ENCODE measurements at places on chromosomes 1 and 21.

DNA sequence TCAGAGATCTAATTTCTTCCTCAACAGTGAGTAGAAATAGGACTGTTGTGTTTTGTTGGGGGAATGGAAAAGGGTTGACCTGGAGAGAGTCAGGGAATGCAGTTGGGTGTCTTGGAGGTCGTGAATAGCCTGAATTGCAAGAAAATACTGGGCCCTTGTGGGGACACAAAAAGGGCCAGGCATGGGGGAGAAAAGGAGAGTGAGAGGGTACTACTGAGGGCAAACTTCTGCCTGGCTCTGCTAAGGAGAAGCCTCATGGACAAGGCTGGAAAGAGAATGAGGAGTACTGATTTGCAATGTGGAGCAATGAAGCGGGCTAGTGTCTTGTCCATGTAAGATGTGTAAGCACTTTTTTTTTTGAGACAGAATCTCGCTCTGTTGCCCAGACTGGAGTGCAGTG is 96.2 kb upstream of the IRF2BP2 start:
- DNase-seq, result no peak
- H3K27me3 ChIP-seq, result no peaks in the 10 kb centered on the region
- H3K36me3 ChIP-seq, result no peaks in the 10 kb centered on the region
- peaks cover 15% of the 10 kb centered on the region for H3K4me1 ChIP-seq
- no peak overlapping the region for H3K27ac ChIP-seq

DNA sequence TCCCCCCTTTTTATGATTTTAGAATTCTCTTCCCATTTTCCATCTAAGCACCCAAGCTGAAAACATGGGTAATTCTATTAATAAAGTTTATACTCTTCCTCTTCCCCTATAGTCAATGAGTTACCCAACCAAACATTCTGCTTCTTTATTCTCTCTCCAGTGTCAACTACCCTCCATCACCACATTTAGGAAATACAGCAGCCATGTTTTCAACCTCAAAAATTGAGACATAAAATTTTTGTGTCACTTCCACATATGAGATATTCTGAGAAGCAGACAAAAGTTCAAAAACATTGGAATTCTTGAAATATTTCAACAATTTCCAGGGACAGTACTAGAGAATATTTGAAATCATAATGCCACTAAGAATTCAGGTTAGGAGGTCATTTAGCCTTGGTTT is 64.8 kb upstream of the ATP1A1 start:
- H3K36me3 ChIP-seq, result no peaks in the 10 kb centered on the region
- DNase-seq, result no peak
- H3K27me3 ChIP-seq, result peaks cover 8% of the 10 kb centered on the region
- no peak overlapping the region for H3K27ac ChIP-seq

GRCh38 chr1:12185036-12185917 is 18.5 kb downstream of the TNFRSF1B start:
- DNase-seq, result no peak
- no peak overlapping the region for H3K4me3 ChIP-seq
- no peak overlapping the region for H3K27ac ChIP-seq
- no peaks in the 10 kb centered on the region for H3K27me3 ChIP-seq

- H3K4me3 ChIP-seq, result no peak overlapping the region
- H3K36me3 ChIP-seq, result peaks cover 2% of the 10 kb centered on the region
- peaks cover 36% of the 10 kb centered on the region for H3K4me1 ChIP-seq
- peak; percentile 64 for DNase-seq
- no peak overlapping the region for H3K27ac ChIP-seq
- no peaks in the 10 kb centered on the region for H3K27me3 ChIP-seq
These were observed 157.0 kb upstream of the EDN2 start for GRCh38 chr1:41641475-41641814.

DNA sequence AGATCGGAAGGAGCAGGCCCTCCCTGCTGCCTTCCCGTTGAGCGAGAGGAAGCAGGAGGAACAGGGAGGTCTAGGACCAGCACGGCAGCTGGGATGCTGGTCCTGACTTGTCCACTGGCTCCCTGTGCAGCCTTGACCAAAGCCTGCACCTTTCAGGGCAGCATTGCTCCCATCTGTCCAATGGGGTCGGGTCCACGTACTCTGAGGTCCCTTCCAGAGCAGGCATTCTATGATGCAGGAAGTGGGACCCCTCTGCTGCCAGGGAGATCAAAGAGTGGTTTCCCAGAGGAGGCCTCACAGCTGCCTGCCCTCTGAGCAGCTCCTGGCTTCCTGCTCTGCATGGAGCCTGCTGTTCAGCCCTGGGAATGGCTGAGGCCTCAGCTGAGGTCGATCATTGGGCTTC is 21.7 kb upstream of the ZNF362 start:
- H3K27ac ChIP-seq, result no peak overlapping the region
- no peak overlapping the region for H3K4me3 ChIP-seq
- H3K4me1 ChIP-seq, result peaks cover 21% of the 10 kb centered on the region
- no peak for DNase-seq

- no peaks in the 10 kb centered on the region for H3K27me3 ChIP-seq
- peak overlapping the region; percentile 79 for H3K4me3 ChIP-seq
- DNase-seq, result no peak
- H3K36me3 ChIP-seq, result peaks cover 7% of the 10 kb centered on the region
- H3K27ac ChIP-seq, result peak overlapping the region; percentile 83
These were observed 104.8 kb downstream of the RERE start for GRCh38 chr1:8712413-8713231.

DNA sequence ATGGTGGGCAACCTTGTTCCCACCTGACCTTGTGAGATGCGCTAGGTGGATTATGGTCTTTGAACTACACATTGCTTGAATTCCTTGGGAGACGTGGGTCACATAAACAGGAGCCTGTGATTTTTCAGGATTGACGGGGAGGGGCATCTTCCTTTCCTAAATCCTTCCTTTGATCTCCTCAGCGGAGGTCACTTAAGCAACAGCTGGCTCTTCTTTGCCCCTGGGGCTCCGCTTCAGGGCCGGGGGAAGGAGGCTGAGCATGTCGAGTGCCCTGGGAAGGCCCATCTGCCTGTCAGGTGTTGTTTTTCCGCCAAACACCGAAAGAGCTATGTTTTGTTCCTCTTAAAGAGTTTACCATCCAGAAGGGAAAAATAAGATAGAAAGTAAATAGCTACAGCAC is 40.6 kb downstream of the KIF26B start:
- no peak for DNase-seq
- H3K27ac ChIP-seq, result no peak overlapping the region
- no peaks in the 10 kb centered on the region for H3K36me3 ChIP-seq
- peaks cover 2% of the 10 kb centered on the region for H3K27me3 ChIP-seq
- no peaks in the 10 kb centered on the region for H3K4me1 ChIP-seq

GRCh38 chr1:24507405-24507804 is 4.8 kb downstream of the RCAN3 start:
- no peaks in the 10 kb centered on the region for H3K27me3 ChIP-seq
- H3K36me3 ChIP-seq, result peaks cover 49% of the 10 kb centered on the region
- H3K4me1 ChIP-seq, result peaks cover 53% of the 10 kb centered on the region
- peak overlapping the region; percentile 88 for H3K27ac ChIP-seq
- no peak for DNase-seq
- peak overlapping the region; percentile 75 for H3K4me3 ChIP-seq

- no peak overlapping the region for H3K27ac ChIP-seq
- H3K4me1 ChIP-seq, result peaks cover 2% of the 10 kb centered on the region
These were observed 9.5 kb downstream of the GPR137B start for GRCh38 chr1:236151739-236152424.

GRCh38 chr1:32250893-32251716 is at the start of gene LCK:
Gene LCK (plus strand): TSS chr1:32251265. CDS start chr1:32274330, 23,065 bp downstream.
- H3K36me3 ChIP-seq, result peaks cover 35% of the 10 kb centered on the region
- no peaks in the 10 kb centered on the region for H3K27me3 ChIP-seq
- peak within 1 kb of the TSS; percentile 99 for H3K4me3 ChIP-seq
- H3K4me1 ChIP-seq, result peaks cover 43% of the 10 kb centered on the region
- peak; percentile 75 for DNase-seq
- H3K27ac ChIP-seq, result peak within 1 kb of the TSS; percentile 98

GRCh38 chr1:167812972-167813371 is 91.2 kb downstream of the MPZL1 start:
- H3K27me3 ChIP-seq, result peaks cover 28% of the 10 kb centered on the region
- H3K4me1 ChIP-seq, result peaks cover 6% of the 10 kb centered on the region
- no peak for DNase-seq
- peaks cover 3% of the 10 kb centered on the region for H3K36me3 ChIP-seq

DNA sequence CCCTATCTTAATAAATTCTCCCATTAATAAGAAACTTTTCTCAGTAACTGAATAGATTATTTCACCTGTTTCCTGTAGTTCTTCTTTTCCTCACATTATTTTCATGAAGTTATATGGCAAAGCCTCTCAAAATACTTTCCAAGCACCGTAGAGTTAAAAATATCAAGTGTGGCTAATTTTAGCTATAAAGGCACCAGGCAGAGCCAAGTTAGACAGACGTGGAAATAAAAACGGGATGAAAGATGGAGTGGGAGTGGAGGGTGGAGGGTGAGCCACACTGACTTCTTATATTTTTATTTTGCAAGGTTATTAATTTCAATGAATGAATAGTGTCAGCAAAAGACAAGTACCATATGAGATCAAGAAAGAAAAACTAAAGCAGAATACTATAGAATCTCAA is 71.7 kb downstream of the ENAH start:
- H3K27ac ChIP-seq, result no peak overlapping the region
- H3K4me3 ChIP-seq, result no peak overlapping the region
- peaks cover 12% of the 10 kb centered on the region for H3K27me3 ChIP-seq
- no peaks in the 10 kb centered on the region for H3K36me3 ChIP-seq
- no peaks in the 10 kb centered on the region for H3K4me1 ChIP-seq
- no peak for DNase-seq

DNA sequence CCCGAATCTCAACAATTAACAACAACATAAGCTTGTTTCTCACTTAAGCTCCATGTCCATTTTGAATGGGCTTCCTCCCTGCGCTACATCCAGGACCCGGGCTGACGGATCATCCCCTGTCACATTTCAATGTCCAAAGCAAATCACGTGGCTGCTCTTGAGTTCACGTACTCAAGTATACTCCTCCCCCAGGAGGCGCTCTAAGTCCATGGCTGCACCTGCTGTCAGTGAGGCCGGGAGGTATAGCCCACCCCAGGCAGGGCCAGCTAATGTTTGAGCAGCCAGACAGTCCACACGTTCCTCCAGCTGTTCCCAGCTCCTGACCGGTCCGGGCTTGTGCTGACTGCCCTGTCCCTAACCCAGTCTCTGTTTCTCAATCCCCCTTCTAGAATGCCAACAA is 220.8 kb downstream of the SLC35F3 start:
- H3K4me1 ChIP-seq, result peaks cover 2% of the 10 kb centered on the region
- no peak overlapping the region for H3K4me3 ChIP-seq
- DNase-seq, result peak; percentile 8
- no peak overlapping the region for H3K27ac ChIP-seq
- H3K27me3 ChIP-seq, result peaks cover 14% of the 10 kb centered on the region

DNA sequence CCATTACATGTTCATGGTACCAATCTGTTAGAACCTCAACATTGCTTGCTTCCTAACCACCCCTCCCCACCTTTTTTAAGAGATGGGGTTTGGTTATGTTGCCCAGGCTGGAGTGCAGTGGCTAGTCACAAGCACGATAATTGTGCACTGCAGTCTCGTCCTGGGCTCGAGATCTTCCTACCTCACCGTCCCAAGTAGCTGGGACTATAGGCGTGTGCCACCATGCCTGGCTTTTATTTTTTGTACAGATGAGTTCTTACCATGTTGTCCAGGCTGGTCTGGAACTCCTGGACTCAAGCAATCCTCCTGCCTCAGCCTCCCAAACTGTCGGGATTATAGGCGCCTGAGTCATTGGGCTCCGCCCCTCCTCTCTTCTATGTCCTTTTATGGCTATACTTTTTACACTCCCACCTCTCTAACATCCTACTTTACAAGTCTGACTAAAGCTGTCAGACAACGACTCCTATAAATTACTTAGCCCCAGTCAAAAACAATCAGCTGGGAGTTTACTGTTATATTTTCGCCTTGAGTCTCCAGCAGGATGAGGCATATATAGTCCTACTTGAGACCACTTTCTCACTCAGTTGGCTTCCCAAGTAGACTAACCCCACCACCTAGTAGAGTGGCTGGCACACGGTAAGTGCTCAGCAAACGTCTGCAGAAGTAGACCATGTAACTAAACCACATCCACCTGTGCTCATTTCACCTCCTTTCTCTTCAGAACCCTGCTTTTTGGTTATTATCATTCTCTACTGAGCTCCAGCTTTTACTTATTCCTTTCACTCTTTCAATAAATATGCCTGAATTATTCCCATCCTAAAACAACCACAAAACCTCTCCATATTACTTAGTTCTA is 13.8 kb downstream of the ENSA start:
- peak overlapping the region; percentile 42 for H3K4me3 ChIP-seq
- no peak for DNase-seq
- peaks cover 46% of the 10 kb centered on the region for H3K36me3 ChIP-seq
- peaks cover 58% of the 10 kb centered on the region for H3K4me1 ChIP-seq

DNA sequence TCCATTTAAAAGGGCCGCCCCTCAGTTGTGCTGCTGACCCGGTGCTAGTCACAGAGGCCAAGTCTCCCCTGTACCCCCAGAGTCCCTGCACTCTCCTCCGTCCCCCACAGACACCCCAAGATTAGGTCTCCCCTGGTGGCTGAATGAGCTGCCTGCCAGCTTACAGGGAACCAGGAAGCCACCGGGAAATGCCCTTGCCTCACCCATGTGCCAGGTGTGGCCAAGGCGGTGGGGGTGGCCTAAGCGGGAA is 32.7 kb downstream of the HSPG2 start:
- H3K27ac ChIP-seq, result no peak overlapping the region
- no peak for DNase-seq
- no peak overlapping the region for H3K4me3 ChIP-seq
- H3K4me1 ChIP-seq, result peaks cover 3% of the 10 kb centered on the region
- no peaks in the 10 kb centered on the region for H3K27me3 ChIP-seq

GRCh38 chr1:213622365-213623063 is 365.3 kb upstream of the PROX1 start:
- H3K4me3 ChIP-seq, result no peak overlapping the region
- H3K27ac ChIP-seq, result no peak overlapping the region
- peaks cover 40% of the 10 kb centered on the region for H3K27me3 ChIP-seq
- peaks cover 9% of the 10 kb centered on the region for H3K4me1 ChIP-seq
- DNase-seq, result peak; percentile 43
- H3K36me3 ChIP-seq, result no peaks in the 10 kb centered on the region

DNA sequence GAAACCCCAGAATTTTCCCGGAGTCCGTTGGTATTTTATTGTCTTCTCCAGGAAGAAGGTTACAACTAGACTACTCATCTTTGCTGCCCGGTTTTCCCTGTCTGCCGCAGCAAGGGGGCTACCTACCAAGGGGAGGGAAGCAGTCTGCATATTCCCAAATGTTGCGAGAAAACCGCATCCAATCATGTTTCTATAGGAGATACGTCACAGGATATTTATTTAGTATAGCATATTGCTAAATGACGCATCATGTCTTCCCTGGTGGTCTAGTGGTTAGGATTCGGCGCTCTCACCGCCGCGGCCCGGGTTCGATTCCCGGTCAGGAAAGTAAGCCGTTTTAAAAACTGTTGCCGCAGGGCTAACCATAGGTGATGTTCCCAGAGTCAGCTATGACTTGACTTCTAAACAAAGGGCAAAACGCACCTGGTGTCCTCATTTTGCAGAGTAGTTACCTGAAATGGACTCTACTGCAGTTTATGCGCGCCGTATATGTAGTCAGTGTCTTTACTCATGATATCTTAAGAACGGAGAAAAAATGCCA is 15.2 kb upstream of the ZNF692 start:
- peaks cover 22% of the 10 kb centered on the region for H3K4me1 ChIP-seq
- H3K27me3 ChIP-seq, result peaks cover 18% of the 10 kb centered on the region
- H3K4me3 ChIP-seq, result peak overlapping the region; percentile 94

DNA sequence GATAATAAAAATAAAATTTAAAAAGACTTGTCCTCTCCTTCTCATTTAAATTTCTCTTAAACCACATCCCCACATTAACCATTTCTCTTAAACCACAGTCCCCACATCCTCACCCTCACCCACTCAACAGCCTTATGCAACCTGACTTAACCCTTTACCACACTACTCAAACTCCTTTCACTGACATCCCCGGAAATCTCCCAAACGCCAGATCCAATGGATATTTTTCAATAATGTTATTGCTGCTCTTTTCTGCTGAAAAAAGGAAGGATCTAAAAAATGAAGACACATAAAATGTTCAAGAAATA is 54.2 kb upstream of the EEIG2 start:
- H3K4me1 ChIP-seq, result peaks cover 4% of the 10 kb centered on the region
- H3K36me3 ChIP-seq, result peaks cover 7% of the 10 kb centered on the region
- peak; percentile 24 for DNase-seq
- H3K27me3 ChIP-seq, result peaks cover 36% of the 10 kb centered on the region
- no peak overlapping the region for H3K4me3 ChIP-seq
- H3K27ac ChIP-seq, result no peak overlapping the region
